HCT116 (cell line): ENCODE measurements at places on chromosomes 3 and 15. TPM values are rescaled to one million over a fixed set of nuclear protein-coding genes. Genes with fewer than 3 reads are reported as not detected.

Gene CPA3
- not detected for total RNA-seq

DNA sequence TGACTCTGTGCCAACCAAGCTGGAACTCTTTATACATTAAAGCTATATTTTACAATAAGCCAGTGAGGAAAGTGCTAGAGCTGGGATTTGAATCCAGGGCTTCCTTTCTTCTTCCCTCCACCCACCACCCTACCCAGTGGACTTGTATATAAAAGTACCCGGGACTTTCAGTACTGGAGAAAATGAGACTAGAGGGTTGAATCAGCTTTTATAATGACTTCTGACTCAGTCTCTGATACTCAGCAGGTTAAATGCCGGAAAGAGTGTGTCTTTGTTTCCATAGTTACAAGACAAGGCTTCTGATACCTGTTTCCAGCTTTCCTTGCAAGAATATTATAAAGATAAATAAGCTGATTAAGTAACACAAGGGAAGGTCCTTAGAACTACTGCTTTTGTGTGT, 80.9 kb downstream of the FRMD4B start:
- no peak overlapping the region for H3K27ac ChIP-seq
- no peak for DNase-seq
- H3K4me3 ChIP-seq = no peak overlapping the region
- H3K36me3 ChIP-seq = no peaks in the 10 kb centered on the region

- no peaks in the 10 kb centered on the region for H3K27me3 ChIP-seq
- peaks cover 5% of the 10 kb centered on the region for H3K36me3 ChIP-seq
- no peak overlapping the region for H3K4me3 ChIP-seq
- peaks cover 87% of the 10 kb centered on the region for H3K4me1 ChIP-seq
- H3K27ac ChIP-seq = peak overlapping the region; percentile 60
- no peak for DNase-seq
These were observed 23.3 kb downstream of the TGFBR2 start for GRCh38 chr3:30629746-30630145.

DNA sequence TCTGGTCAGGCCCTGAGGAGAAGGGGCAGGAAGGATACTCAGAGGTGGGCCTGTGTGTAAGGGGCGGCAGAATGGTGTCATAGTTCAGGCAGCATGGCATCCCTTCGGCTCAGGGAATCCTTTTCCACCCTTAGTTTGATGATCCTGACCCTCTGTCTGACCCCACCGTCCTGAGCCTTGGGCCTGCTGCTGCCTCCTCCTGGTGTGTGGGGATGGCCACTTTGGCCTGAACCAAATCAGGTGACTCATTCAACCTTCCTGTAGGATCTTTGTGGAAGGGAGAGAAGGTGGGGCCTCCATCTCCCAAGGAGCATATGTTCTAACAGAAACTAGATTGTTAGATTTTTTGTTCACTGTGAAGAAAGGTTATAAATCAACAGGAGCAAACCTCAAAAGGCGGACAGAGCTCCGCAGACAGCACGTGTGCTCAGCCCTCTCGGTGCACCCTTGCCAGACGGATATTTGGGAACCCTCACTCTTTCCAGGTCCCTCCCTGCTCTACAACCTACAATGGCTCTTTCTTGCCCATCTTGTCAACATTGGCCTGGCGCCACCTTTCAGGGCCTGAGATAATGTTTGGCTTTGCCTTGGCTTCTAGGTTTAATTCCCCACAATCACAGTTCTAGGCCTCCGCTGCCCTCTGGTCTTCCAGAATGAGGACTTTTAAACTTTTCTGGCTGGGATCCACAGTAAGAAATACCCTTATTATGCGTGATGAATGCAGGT, 21.7 kb downstream of the THSD4 start:
- H3K4me1 ChIP-seq = peaks cover 25% of the 10 kb centered on the region
- H3K4me3 ChIP-seq = 0 out of 2 replicates have a peak overlapping the region, but pooled peaks have one; percentile 19
- 0 out of 2 replicates have a peak overlapping the region, but pooled peaks have one; percentile 13 for H3K27ac ChIP-seq

Gene TTLL13
- total RNA-seq = 1.0 TPM

DNA sequence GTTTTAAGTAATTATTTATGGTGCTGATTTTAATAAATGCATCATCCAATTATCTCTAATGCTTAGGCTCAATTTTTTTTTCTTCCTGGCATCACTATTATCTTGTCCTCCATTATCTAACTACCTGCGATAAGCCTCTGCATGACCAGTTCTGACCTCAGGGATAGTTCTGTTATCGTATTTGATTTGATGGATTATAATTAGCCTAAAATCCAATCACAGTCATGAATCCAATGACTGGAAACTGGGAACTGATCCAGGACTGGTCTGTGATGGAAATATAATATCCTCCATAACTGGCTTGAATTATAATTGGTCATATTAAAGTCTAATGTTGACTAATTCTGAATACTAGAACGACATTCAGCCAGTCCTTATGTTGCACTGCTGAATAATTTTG, 1.1 kb downstream of the MYH15 start:
- H3K4me1 ChIP-seq = no peaks in the 10 kb centered on the region
- no peak overlapping the region for H3K4me3 ChIP-seq
- no peak for DNase-seq
- H3K27me3 ChIP-seq = no peaks in the 10 kb centered on the region
- H3K27ac ChIP-seq = no peak overlapping the region

Gene TEX9
- 5.2 TPM for total RNA-seq

GRCh38 chr3:114565216-114565615, 271.4 kb downstream of the TIGIT start:
- no peaks in the 10 kb centered on the region for H3K27me3 ChIP-seq
- H3K36me3 ChIP-seq = no peaks in the 10 kb centered on the region
- no peak for DNase-seq
- peak overlapping the region; percentile 46; the same call in 1 of the 2 replicates for H3K27ac ChIP-seq
- no peak overlapping the region for H3K4me3 ChIP-seq
- H3K4me1 ChIP-seq = peaks cover 41% of the 10 kb centered on the region

DNA sequence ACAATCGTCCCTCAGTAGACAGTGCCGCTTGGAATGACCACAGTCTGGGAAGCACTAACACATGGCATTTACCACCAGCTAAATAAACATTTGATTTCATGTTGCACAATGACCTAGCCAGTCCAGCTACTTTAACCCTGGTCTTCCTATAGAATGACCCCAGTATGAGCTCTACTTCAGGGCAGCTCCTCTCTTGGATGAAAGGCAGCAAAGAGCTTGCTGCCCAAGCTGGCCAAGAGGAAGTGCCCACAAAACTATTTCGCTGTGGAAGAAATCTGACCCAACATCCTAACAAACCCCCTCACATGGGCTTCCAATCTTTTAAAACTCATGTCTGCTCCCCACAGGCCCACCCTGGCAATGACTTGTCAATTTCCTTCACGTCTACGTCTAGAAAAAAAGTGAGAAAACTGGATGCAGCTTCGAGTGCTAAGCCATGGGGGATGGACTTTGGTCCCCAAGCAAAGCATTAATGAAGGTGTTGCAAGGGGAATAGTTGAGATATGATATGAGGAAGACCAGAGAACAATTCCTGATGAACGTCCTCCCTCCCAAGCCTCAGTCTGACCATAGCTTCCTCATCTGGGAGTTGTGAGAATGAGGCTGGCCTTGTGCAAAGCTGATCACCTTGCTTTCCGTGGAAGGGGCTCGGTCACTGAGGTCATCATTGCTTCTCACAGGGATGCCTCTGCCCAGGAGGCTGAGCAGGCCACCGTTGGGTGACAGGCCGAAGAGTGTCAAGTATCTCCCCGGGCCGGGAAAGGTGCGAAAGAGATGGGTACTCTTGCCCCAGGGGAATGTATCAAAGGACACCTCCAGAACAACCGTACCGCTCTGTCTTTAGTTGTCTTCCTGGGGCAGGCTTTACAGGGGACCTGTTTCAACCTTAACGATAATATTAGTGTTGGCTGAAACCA, 964 bp downstream of the SLC25A20 start:
- DNase-seq = no peak
- H3K4me1 ChIP-seq = peaks cover 18% of the 10 kb centered on the region
- no peaks in the 10 kb centered on the region for H3K36me3 ChIP-seq

DNA sequence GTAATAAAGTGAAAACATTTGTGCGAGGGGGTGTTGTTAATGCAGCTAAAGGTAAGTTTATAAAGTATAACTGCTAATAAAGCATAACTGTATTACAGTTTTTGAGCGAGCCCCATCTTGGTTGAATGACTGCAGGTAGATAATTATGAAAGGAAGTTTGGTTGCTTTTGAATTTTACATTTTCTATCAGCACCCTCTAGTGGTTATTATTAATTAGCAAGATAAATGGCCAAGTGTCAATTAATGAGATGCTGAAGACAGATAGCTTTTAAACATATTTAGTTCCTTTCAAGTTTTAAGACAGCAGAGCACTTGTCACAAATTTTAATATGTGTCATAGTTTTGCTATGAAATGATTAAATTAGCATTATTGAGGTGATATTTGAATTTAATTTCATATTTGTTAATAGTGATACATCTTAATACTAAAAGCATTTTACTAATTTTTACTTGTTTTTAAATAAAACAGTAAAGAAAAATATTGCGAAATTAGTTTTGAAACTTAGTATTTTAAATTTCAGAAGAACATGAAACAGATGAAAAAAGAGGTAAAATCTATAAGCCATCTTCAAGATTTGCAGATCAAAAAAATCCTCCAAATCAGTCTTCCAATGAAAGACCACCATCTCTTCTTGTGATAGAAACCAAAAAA, 15.1 kb downstream of the U2SURP start:
- DNase-seq = no peak
- no peak overlapping the region for H3K27ac ChIP-seq
- no peaks in the 10 kb centered on the region for H3K27me3 ChIP-seq
- no peak overlapping the region for H3K4me3 ChIP-seq
- no peaks in the 10 kb centered on the region for H3K4me1 ChIP-seq
- H3K36me3 ChIP-seq = peaks cover 51% of the 10 kb centered on the region

DNA sequence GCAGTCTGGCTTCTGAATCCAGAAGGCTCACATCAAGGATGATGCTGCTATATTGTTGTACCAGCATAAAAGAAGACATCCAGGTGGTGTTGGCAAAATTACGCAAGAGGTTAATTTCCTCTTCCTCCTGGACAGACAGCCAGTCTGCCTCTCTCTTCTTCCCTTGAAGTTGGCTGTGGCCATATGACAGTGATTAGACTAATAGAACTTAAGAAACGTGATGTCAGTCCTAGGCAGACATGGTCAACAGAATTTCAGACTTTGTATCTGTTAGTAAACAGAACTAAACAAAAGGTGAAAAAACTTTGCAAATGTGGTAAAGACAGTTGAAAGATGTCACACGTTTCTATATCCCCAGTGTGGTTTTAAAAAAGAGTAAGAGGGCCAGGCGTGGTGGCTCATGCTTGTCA, 465.2 kb upstream of the NR2F2 start:
- H3K4me3 ChIP-seq = no peak overlapping the region
- DNase-seq = no peak
- no peaks in the 10 kb centered on the region for H3K36me3 ChIP-seq
- H3K27me3 ChIP-seq = no peaks in the 10 kb centered on the region
- H3K27ac ChIP-seq = no peak overlapping the region

DNA sequence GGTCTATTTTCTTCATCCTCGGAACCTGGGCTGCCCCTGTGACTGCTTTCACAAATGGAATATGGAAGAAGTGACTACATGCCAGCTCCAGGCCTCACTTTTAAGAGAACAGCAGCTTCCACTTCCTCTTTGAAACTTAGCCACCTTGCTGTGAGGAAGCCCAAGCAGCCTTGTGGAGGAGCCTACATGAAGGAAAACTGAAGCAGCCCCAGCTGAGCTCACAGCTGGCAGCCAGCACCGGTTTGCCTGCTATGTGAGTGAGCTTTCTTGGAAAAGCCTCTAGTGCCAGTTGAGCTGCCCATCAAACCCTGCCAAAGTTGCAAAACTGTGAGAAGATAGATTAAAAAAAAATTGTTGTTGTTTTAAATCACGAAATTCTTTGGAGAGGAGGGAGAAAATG, 498.0 kb upstream of the PROK2 start:
- no peak for DNase-seq
- peaks cover 33% of the 10 kb centered on the region for H3K27me3 ChIP-seq
- H3K36me3 ChIP-seq = no peaks in the 10 kb centered on the region
- H3K27ac ChIP-seq = no peak overlapping the region

- peaks cover 10% of the 10 kb centered on the region; the same call in 1 of the 2 replicates for H3K27me3 ChIP-seq
- H3K4me3 ChIP-seq = no peak overlapping the region
- no peak for DNase-seq
- no peaks in the 10 kb centered on the region for H3K4me1 ChIP-seq
- no peak overlapping the region for H3K27ac ChIP-seq
- no peaks in the 10 kb centered on the region for H3K36me3 ChIP-seq
These were observed 39.3 kb downstream of the KY start for GRCh38 chr3:134611516-134611915.

DNA sequence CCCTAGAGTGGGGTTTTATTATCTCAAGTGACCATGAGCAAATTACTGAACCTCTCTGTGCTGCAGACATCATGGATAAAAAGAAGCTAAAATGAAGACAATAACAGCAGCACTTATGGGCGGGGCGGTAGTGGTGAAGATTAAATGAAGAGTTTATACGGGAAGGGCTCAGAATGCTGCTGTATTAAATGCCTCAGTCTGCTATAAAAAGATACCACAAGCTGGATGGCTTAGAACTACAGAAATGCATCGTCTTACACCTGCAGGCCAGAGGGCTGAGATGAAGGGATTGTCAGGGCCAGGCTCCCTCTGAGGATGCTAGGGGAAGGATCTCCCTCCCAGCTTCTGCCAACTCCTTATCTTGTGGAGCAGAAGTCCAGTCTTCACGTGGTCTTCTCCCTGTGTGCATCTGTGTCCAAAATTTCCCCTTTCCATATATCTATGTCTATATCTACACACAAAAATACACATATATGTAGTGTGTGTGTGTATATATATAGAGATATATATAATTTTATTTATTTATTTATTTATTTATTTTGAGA, 2.9 kb downstream of the ALG1L2 start:
- H3K27ac ChIP-seq = no peak overlapping the region
- H3K4me3 ChIP-seq = no peak overlapping the region
- no peak for DNase-seq
- H3K36me3 ChIP-seq = no peaks in the 10 kb centered on the region
- no peaks in the 10 kb centered on the region for H3K4me1 ChIP-seq

- no peak for DNase-seq
- no peak overlapping the region for H3K27ac ChIP-seq
- H3K4me3 ChIP-seq = no peak overlapping the region
- H3K4me1 ChIP-seq = no peaks in the 10 kb centered on the region
- peaks cover 26% of the 10 kb centered on the region for H3K36me3 ChIP-seq
These were observed 23.0 kb upstream of the VPS39 start for GRCh38 chr15:42231088-42231487.

Gene CHRNA3
- not detected for total RNA-seq

- DNase-seq = no peak
- H3K27ac ChIP-seq = no peak overlapping the region
- no peaks in the 10 kb centered on the region for H3K36me3 ChIP-seq
- no peak overlapping the region for H3K4me3 ChIP-seq
- H3K4me1 ChIP-seq = no peaks in the 10 kb centered on the region
- no peaks in the 10 kb centered on the region for H3K27me3 ChIP-seq
These were observed 217.2 kb upstream of the CFAP20DC start for GRCh38 chr3:59267021-59267420.

DNA sequence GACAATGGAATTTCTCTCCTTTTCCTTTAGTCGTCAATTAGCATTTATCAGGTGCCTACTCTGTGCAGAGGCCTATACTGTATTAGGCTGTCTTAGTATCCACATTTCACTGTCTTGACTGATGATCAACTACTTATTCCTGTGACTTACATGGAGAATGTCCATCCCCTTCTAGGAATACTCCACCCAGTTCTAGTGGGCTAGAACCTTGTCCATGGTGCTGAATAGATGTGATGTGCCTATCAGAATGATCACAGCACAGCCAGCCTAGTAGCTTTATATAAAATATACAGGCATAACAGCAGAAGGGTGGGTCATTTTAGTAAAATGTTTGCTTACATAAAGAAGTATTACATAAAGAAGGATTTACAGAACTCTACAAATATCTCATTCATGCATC, 621.4 kb downstream of the PDCD6IP start:
- no peak for DNase-seq
- no peaks in the 10 kb centered on the region for H3K36me3 ChIP-seq
- H3K27ac ChIP-seq = no peak overlapping the region
- H3K27me3 ChIP-seq = no peaks in the 10 kb centered on the region
